ENCODE measurements at places on chromosomes 2 and 18.
A peak's percentile ranks its signal among the peaks of the same experiment; 100 is the strongest.

DNA sequence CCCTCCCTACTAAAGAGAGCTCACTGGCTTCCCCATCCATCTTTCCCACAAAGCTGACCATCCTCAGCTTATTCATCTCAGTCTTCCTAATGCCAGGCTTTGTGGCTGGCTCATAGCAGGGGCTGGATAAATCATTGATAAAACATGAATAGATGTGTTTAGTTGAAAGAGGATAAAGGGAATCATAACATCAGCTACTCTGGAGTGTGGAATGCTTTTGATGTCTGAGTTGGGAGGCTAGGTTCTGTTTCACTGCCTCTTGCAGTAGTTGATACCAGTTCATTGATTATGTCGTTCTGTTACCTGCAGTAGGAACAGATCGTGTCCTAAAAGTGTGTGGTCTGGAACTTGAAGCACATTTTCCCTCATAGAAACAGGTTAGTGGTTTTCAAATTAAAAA lies 66.3 kb upstream of the HK2 start:
- no peak for DNase-seq

- DNase-seq: no peak
These were observed 90.9 kb upstream of the SMAD2 start for GRCh38 chr18:48021273-48021914.

- no peak for DNase-seq
These were observed 46.5 kb downstream of the PLEK start for GRCh38 chr2:68411397-68412126.

- no peak for DNase-seq
These were observed 271.4 kb downstream of the ZEB2 start for GRCh38 chr2:144248350-144249034.

- DNase-seq: no peak
These were observed 139.0 kb downstream of the ANKRD44 start for GRCh38 chr2:197171582-197171981.

DNA sequence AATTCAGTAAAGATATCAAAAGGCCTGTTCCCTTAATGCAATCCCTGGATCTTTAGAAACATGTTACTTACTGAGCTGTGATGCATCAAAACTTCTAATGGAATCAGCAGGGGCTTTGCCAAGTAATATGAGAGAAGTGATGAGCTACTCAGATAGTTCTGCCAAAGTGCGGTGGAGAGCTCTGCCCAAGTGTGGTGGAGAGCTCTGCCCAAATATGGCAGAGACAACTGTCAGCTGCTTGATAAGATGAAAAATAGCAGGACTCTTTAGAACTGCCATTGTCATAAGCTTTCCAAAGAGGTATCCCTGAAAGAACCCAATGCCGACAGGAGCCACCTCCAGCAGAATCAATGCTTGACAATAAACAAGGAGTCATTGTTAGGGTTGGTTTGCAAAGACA lies 167.9 kb upstream of the SLC39A10 start:
- DNase-seq: no peak

- no peak for DNase-seq
These were observed 111.3 kb downstream of the CPS1 start for GRCh38 chr2:210667711-210668110.

DNA sequence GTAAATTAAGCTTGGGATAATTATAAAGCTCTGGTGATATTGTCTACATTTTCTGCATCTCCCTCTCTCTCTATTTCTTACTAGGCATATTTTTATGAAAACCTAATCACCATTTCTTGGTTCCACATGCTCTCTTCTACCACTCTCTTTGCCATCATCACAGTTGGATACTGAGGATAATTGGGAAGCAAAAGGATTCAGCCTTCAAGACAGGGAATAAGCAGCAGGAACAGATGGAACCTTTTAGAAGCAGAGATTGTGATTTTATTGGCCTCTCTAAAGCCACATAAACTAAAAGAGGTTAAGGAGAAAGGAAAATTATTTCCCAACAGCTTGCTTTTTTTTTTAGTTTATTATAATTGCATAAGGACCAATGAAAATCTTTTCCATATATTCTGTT lies 226.3 kb upstream of the SPHKAP start:
- no peak for DNase-seq

- no peak for DNase-seq
These were observed 65.1 kb downstream of the TMEM182 start for GRCh38 chr2:102826904-102827303.

DNA sequence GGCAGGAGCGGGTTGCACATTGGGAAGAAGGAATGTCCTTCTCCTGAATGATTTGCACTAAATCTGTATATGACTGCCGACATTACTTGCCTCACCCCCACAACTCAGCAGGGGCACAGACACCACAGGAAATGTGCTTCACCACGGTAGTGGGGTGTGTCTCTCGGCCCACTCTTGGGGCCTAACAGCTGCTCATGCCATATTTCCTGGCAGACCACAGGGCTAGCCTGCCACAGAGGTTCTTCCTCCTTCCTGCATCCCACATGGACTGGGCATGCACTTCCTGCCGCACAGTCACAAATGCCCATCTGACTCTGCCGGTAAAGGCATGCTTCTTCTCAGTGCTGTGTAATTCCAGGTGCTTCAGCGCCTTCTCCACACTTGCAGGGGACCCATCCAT lies 10.3 kb upstream of the PAPOLG start:
- DNase-seq: no peak

DNA sequence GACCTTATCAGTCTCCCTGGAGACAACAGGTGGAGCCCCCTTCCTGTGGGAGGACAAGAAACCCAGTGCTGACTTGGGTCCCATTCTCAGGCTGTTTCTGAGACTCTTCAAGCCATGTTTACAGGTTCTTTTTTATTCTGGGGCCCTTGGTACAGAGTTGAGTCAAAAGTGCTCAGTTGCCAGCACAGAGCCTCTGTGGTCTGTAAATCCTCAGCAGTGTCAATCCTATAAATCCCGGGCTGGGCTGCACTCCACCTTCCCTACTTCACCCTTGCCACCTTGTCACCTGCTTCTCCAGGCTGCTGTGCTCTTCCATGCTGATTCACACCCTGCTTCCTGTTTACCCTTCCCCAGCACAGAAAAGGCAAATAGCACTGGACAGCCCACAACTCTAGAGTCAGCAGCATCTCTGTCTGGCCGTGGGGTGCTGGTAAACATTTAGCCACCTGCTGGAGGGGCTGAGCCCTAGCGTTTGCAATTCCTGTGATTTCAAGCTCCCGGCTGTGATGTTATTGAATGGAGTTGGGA lies 74.7 kb downstream of the TNFRSF11A start:
- DNase-seq: no peak

DNA sequence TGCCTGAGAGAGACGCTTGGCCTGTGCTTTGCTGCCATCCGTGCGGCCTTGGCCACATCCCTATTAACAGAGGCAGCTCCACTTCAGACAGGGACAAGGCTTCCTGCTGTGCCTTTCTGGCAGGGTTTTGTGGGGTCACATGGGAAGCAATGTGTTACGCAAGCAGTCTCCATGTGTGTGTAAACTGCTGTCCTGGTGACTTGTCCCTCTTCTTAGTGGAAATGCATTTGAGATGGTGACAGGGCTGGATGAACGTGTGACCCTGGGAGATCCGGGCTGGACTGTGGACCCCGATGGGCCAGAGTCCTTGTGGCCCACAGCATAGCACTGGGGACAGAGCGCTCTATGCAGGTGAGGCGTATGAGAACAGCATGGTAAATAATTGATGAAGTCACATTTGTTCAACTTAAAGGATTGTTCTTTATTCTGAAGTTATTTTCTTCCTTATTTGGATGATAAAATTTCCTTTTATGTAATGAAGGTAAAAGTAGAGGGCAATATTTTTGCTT lies 23.2 kb downstream of the ASB1 start:
- DNase-seq: no peak

DNA sequence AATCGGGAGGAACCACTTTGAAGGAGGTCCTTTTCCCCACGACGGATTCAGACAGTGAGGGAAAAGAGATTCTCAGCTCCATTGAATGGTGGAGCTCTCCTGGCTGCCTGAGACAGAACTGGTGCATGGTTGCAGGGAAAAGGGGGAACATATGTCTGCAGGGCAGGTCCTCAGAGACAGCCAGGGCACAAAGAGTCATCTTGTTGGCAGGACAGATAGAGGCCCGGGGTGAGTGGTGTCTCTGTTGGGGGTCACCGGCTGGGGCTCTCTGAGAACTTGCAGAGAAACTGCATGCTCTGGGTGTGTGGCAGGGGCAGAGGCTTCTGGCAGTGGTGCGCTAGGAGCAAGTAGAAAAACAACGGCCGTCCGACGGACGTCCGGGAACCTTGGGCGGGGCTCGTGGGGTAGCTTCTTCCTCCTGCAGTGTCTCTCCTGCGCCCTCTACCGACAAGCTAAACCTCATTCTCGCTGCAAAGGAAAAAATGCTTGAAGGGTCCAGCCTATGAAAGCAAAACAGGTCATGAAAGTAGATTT lies 94.3 kb downstream of the CDCA7 start:
- peak; percentile 58 for DNase-seq

DNA sequence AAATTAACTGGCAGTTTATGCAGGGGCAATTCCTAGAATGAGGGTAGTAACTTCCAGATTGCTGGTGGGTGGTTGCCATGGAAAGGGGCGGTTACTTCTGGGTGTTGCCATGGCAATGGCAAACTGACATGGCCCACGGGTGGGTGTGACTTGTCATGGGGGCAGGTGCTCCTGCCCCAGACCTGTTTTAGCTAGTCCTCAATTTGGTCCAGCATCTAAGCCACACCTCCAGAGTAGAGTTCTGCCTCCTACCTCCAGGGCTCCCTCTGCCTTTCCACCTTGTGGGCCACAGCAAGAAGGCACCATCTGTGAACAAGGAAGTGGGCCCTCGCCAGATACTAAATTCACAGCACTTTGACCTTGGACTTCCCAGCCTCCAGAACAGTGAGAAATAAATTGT lies 148.7 kb downstream of the TFCP2L1 start:
- DNase-seq: no peak

DNA sequence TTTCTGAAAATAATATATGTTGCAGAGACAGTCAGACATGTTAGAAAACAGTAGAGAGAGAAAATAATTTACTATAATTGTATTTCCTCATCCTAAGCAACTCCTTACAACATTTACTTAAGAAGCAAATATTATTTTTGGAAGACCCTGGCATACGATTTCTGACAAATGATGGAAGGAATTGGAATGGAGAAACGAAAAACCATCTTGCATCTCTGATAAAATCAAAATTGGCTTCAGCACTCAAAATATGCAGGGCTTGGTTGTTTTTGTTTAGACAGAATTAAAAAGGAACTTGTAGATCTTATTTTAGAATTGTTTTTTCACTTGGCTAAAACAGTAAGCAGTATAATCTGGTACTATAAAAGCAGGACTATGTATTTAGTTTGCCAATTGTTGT lies 88.1 kb downstream of the NRXN1 start:
- DNase-seq: no peak

GRCh38 chr2:189515264-189515663 lies 65.3 kb downstream of the SLC40A1 start:
- DNase-seq: no peak

- no peak for DNase-seq
These were observed 92.0 kb upstream of the NEUROD1 start for GRCh38 chr2:181772334-181772733.

GRCh38 chr2:62578803-62579640 lies 73.0 kb upstream of the TMEM17 start:
- no peak for DNase-seq

GRCh38 chr2:182319556-182320505 lies 107.0 kb downstream of the PDE1A start:
- DNase-seq: no peak

DNA sequence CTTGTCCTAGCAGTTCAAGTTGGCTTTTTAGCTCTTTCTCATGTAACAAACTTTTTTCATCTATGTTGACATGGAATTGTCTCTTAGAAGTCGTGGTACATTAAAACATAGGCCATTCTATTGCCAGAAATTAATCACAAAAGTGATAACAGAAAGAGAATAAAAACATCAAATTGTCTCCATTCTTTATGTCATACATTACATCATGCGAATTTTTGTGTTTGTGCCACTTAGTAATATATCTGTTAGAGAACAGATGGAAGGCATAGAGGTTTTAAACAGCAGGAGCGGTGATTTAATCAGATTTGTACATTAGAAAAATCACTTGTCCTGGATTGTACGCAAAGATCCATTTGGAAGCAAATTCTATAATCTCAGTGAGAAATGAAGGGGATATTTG lies 136.5 kb upstream of the CDH20 start:
- DNase-seq: no peak

- DNase-seq: no peak
These were observed 527.5 kb downstream of the GALR1 start for GRCh38 chr18:77777163-77777562.

GRCh38 chr2:160474319-160474645 lies 19.3 kb downstream of the RBMS1 start:
- DNase-seq: no peak

DNA sequence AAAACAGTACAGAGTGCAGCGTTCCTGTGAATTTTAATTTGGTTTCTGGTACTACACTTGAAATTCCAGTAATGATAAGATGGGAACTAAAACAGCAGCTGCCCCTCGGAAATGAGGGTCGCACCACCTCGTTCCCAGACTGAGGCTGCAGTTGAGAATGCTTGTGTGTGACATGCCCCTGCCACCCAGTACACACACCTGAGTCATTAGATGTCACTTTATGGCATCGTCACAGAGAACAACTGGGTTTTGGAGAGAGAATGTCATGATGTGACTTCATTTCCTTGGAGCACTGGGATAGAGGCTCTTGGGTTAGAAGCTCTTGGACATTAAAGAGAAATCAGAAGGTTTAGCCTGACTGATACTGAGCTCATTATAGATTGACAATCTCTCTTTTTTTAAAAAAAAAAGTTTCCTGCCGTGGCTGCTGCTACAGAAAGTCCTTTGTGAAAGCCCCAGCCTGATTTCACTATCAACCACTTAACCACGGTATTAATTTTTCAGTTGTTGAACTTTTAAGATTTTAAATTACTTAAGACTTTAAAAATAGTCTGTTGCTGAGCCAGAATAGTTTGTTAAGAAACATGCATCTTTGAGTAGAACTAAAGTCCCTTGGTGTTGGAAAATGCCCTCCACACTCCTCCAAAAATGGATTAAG lies 24.5 kb downstream of the BCL2L11 start:
- DNase-seq: no peak

GRCh38 chr18:38243291-38243690 lies 677.7 kb upstream of the CELF4 start:
- no peak for DNase-seq

DNA sequence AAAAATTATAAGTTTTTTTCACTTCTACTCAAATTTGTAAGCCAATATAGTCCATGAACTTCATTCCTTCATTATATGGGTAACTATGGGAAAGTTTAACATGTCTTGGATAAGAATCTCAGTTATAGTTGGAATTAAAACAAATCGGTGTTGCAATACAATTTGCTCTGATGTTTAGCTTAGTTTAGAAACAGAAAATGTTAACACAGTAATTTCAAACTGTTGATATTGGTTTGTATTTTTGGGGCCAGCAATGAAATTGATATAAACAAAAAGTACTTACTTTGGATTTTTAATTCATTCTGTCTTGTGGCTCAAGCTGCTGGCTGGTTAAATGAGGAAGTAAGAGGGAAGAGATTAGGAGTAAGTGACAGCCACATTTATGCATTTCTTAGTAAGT lies 368.5 kb upstream of the NT5C1B start:
- DNase-seq: no peak
